ENCODE measurements at places on chromosomes 6 and 20. TPM values are rescaled to one million over a fixed set of nuclear protein-coding genes. Genes with fewer than 3 reads are reported as not detected.

Gene GCM1
- total RNA-seq = not detected

Gene ARMH2
- total RNA-seq = not detected

Gene SCGN
- not detected for total RNA-seq

Gene KCTD20
- 48.1 TPM for total RNA-seq

Gene TMEM170B
- total RNA-seq = 8.5 TPM

Gene RAD21L1
- total RNA-seq = 0.57 TPM
